ENCODE measurements at places on chromosomes 16 and 17.

DNA sequence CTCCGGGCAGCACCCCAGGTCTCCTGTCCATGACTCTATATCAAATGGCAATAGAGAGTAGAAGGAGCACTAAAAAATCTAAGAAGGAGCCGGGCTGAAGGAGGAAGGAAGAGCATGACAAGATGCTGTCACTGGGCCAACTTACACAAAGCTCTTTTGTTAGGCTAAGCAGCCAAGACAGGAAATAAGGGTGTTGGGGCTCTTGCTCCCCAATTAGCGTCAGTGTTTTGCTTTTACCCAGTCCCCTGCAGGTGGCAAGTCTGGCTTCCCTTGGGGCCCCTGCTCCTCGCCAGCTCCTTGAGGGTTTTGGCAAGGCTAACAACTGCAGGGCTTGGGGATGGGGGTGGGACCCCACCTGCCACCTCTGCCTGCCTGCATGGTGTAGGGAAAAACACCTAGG, 120.5 kb downstream of the CCT6B start:
- no peak for DNase-seq

- DNase-seq, result no peak
These were observed 41.1 kb downstream of the SRL start for GRCh38 chr16:4200781-4201137.

- no peak for DNase-seq
These were observed 22.9 kb downstream of the ANKRD40 start for GRCh38 chr17:50684612-50685333.

GRCh38 chr16:52657924-52658323, 111.0 kb upstream of the TOX3 start:
- DNase-seq, result no peak

DNA sequence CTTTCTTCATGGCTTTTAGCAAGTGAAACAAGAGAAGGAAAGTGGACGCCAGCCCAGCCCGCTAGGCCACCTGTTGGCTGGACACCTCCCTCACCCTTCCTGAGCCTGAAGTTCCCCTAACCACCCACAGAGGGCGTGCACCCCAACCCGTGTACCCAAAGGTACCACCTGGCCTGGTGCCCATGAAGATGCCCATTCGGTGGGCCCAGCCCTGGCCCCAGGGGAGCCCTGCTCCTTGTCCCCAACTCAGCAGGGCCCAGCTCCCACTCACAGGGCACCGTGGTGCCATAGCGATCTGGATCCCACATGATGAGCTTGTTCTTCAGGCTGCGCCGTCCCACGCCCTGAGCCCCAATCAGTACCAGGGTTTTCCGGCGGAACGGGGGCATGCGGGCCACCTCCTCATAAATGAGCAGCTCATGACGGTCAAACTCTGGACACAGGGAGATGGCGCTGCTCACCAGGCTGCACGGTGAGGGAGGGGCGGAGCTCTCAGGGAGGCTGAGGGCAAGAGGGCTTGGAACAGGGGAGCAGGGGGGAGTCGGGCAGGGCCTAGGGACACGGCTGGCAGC, 26.8 kb downstream of the MPP2 start:
- no peak for DNase-seq

DNA sequence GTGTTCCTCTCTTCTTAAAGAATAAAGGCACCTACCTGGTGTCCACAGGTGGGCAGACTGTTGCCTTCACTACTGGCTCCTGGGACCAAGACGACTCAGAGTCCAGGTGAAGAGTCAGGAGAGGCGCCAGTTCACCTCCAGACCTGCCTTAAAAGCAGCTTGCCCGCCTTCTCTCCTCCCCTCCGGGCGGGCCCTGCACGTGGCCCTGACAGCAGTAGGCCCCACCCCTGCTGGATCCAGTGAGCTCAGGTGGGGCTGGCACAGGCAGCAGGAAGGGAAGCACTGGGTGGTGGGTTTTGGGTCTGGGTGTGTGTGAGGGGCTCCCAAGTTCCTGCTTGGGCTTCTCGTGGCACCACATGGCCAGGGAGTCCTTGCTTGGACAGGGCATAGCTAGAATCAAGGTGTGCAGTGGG, at the start of gene TNS4:
TSS of gene TNS4 (minus strand) at position 125 of the 413 bp plus-strand sequence. CDS start 5,198 bp downstream, outside the sequence.
- DNase-seq, result no peak

DNA sequence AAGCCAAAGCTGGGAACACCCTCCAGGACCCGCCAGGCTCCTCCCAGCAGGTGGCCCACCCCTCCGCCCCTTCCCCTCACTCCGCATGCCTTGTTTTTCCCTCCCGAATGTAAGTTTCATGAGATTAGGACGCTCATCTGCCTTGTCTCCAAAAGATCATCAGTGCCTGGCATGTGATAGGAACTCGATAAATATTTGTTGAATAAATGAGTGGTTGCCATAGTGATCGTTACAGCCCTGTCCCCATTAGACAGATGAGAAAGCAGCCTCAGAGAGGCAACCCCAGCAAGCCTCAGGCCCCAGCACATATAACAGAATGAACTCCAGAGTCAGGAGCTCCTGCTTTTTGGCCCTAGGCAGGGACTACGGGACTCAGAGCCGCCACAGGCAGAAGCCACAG, 5.0 kb downstream of the CAMKK1 start:
- DNase-seq, result no peak

DNA sequence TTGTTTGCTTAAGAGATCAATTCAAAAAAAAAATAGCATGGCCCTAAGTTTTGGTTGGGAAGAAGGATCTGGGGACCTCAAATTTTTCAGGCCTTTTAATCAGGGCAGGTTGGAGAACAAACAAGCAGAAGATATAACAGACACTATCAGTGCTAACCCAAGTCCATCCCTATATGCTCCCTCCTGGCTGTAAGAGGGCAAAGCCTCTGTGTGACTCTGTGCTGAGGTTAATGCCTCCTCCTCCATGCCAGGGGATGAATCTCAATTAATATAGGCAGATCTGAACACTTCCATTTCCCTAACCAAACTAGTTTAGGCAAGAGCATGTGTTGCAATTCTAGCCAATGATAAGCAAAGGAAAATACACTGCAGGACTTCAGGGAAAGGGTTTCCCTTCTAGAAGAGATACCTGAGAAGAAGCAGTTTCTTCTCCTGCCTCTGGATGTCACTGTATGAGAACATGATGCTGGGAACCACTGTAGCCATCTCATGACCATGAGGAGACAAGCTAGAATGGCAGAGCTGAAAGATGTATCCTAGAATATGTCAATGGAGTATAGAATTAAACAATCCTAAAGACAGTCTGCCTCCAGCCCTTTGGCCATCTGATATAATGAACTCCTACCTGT, 76.0 kb downstream of the CHD9NB start:
- DNase-seq, result peak; percentile 20

- DNase-seq, result no peak
These were observed 32.3 kb downstream of the SNTB2 start for GRCh38 chr16:69219279-69219678.

- no peak for DNase-seq
These were observed 31.9 kb downstream of the CDK5R1 start for GRCh38 chr17:32518646-32519227.

- no peak for DNase-seq
These were observed 107.1 kb downstream of the ADAMTS18 start for GRCh38 chr16:77327717-77328116.

DNA sequence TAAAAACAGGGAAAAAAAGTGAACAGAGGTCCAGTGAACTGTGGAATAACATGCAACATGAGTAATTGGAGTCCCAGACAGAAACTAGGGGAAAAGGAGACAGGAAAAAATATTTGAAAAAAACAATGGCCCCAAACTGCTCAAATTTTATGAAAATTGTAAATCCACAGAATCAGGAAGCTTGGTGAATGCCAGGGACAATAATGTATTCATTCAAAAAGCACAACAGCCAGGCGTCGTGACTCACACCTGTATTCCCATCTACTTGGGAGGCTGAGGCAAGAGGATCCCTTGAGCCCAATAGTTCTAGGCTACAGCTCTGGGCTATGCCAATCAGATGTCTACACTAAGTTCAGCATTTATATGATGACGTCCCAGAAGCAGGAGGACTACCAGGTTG, 23.7 kb downstream of the NCOR1 start:
- DNase-seq, result no peak

GRCh38 chr16:20347666-20348364, 4.7 kb downstream of the UMOD start:
- DNase-seq, result no peak

- no peak for DNase-seq
These were observed 158.0 kb downstream of the ZFHX3 start for GRCh38 chr16:72889616-72890582.

DNA sequence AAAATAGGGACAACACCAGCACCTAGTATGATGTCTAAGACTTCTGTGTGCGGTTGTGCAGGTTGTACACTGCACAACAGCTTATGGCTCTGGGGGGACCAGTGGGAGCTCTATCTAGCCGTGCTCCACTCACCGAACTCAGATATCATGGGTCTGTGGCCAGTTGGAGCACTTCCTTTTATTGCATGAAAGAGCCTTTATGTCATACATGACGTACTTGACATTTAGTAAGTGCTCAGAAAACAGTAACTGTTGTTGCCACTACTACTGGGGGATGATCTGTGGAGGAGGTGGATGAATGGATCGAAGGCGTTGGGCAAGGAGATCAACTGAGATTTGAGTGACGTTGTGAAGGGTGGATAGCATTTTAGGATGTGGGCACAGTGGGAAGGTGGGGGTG, 368.8 kb downstream of the SNX29 start:
- DNase-seq, result no peak

DNA sequence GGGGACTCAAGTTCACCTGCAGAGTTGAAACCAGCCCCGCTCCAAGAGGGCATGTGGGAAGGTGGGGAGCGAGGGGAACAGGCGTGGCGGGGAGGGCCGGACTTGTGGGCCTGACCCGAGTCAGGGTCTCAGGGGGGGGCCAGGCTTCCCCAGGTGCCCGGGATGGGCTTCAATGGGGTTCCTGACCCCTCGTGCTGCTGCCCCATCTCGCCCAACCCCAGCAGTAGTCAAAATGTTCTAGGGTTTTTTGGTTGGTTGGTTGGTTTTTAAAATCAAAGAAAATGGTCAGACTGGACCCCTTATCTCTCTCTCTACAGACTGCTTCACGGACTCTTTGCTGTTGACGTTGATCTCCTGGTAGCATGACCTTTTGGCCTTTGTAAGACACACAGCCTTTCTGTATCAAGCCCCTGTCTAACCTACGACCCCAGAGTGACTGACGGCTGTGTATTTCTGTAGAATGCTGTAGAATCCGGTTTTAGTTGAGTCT, 69.5 kb downstream of the AMFR start:
- DNase-seq, result no peak

DNA sequence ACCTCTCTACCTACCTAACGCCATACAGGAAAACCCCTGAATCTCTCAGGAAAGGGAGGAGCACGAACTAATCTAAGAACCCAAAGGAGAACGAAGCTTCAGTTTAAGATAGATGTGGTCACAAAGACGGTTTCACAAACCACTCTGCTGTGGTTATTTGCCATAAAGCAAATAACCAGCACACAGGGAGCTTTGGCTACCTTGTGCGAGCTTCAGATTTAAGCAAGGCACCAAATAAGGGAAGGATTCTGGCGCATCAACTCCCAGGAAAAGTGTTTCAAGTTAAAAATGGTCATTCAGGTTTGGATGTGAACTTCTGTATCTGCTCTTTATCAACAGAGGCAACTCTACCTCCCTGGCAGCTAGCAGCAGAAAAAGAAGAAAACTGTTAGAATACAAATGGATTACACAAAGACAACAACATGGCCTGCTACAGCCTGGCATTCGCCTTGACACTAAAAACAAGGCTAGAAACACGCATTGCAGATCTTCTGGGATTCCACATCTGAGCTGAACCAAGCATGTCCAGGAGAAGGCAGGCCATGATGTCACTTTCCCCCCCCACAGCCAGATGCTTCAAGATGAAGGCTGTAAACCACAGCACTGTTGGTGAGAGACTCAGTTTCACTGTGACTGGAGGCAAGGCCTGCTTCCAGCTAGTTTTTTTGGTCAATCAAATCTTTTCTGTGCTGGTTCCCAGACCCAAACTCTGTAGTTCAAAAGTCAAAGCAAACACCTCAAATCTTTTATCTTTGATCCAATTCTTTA, 43.6 kb downstream of the SMG6 start:
- DNase-seq, result no peak

- DNase-seq, result no peak
These were observed 478.4 kb downstream of the HS3ST3B1 start for GRCh38 chr17:14779241-14779640.

DNA sequence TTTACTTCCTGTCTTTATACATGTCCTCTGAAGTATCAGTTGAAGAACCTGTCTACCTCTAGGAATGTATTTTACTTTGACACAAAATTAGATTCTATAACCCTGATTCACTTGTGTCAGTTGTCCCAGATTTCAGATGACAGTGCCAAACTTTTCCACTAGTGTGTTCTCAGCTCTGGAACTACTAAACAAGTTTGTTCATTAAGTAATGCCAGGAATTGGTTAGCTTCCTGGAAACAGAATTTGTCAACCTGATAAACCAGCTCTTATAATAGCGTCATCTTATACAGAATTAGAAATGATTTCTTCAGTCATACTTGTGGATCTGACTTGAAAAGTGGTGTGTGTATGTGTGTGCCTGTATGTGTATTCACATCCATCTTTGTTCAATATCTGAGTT, 7.4 kb downstream of the MAP3K3 start:
- DNase-seq, result no peak

DNA sequence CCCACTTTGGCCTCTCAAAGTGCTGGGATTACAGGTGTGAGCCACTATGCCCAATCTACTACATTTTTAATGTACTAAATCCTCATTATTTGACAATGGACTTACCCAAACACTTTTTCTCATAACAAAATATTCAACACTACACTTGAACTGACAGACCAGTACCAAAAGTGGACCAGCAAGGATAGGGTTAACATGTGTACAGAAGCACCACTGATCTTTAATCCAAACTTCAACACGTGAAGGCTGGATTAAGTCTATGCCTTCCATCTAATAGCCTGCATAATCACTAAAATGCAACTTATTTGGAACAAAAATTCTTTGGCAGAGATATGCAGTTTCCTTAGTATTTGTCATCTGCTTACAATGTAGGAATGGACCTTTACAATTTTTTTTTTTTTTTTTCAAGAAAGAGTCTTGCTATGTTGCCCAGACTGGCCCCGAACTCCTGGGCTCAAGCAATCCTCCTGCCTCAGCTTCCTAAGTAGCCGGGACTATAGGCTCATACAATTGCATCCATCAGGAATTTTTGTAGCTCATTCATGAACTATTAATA, 60.0 kb upstream of the BCAR1 start:
- no peak for DNase-seq

GRCh38 chr16:19760356-19761060, 42.4 kb downstream of the IQCK start:
- DNase-seq, result no peak

- no peak for DNase-seq
These were observed 58.6 kb downstream of the PECAM1 start for GRCh38 chr17:64331931-64332493.

- DNase-seq, result no peak
These were observed 10.5 kb downstream of the SRL start for GRCh38 chr16:4231367-4231766.

DNA sequence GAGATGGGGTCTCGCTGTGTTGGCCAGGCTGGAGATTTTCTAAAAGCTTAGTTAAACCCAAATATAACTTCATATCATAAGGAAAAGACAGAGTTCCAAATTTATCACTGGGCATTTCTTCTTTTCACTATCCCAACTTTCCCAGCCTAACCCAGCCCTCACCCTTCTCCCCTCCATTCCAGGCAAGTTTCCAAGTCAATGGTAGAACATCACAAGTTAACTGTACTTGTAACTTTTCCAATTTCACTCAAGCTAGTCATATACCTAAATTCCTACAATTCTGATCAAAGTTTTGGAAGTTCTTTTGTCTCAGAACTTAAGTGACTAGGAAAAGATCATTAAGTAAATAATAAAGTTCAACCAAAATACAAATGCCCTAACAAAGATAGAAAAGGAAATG, 61.2 kb downstream of the USP32 start:
- DNase-seq, result no peak

GRCh38 chr16:17323171-17323570, 147.6 kb downstream of the XYLT1 start:
- DNase-seq, result no peak

All from iPS DF 19.7 (cell line).